ENCODE measurements at places on chromosomes 7 and 10.

DNA sequence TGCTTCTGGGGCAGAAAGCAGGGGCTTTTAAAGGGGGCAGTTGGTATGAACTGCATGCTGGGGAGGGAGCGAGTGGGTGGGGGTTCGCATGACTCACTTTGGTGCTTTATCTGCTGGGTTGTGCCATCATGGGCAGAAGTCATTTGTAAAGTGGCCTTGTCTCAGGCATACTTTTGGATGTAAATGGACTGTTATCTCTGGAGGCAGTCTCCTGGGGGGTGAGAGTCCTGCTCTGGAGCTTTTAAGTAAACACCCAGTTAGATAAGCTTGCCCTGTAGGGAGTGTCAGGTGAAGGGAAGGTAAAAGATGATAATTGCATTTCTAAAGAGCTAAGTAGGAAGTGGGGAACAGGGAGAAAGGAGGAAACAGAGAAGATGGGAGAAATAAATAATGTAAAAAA lies 1.6 kb upstream of the GSTO1 start:
- DNase-seq = no peak

DNA sequence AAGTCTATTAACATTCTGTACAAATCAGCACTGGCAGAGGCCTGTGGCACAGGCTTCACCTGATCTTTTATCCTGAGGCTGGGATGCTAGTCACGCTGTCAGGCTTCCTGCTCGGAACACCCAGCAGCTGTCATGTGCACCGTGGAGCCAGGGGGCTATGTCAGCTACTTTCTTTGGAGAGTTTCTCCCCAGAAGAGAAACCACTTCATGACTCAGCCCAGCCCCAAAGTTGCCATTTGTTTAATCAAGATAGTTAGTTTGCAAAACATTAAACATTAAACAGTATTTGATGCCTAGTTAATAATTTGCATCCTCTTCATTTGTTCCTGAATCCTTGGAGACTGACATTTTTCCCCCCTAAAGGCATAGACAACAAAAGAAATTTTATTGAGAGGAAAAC lies at the start of gene HABP2:
Gene HABP2, plus strand, starts transcription at position 353 of the 400 bp plus-strand sequence. CDS start 69 bp downstream, outside the sequence.
- no peak for DNase-seq

- DNase-seq = peak; percentile 75
Measured at GRCh38 chr7:100896732-100897608, 1.3 kb upstream of the ACHE start.

DNA sequence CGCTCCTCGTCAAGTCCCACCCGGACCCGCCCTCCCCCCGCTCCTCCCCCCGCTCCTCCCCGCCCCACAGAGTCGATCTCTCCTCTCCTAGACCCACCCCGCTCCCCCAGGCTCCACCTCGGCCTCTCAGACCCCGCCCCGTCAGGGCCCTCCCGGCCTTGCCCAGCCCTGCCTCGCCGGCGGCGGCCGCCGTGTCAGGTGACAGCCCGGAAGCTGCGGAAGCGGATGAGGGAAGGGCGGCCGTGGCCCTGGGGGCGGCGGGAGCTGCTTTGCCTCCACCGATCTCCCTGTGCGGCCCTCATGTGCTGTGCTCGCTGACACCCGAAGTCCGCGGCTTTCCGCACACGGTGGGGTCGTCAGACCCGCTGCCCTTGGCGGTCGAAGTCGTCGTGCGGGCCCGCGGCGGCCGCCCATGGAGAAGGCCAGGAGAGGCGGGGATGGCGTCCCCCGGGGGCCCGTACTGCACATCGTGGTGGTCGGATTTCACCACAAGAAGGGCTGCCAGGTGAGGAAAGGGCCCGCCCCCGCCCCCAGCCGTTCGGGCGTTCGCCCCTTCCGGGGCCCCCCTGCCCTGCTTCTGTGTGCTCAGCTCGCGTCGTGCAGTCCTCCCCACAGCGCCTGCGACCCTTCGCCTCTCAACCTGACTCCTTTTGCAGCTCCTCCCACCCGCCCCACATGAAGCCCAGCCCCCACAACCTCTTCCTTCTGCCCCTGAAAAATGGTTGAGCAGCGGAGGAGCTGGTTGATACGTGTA lies at the start of gene AVL9:
Gene AVL9, plus strand, starts transcription at position 192 of the 754 bp plus-strand sequence. Its CDS starts 221 bp downstream, at position 413.
- DNase-seq = peak; percentile 99

GRCh38 chr7:138235207-138235606 lies 158.9 kb downstream of the AKR1D1 start:
- no peak for DNase-seq

- DNase-seq = no peak
Measured at GRCh38 chr7:98624846-98625420, 7.8 kb downstream of the NPTX2 start.

GRCh38 chr7:78779788-78780187 lies 673.7 kb downstream of the MAGI2 start:
- no peak for DNase-seq

GRCh38 chr7:64774204-64774842 lies 19.9 kb upstream of the ZNF138 start:
- no peak for DNase-seq

- no peak for DNase-seq
Measured at GRCh38 chr10:126407831-126408230, 19.6 kb upstream of the ADAM12 start.

DNA sequence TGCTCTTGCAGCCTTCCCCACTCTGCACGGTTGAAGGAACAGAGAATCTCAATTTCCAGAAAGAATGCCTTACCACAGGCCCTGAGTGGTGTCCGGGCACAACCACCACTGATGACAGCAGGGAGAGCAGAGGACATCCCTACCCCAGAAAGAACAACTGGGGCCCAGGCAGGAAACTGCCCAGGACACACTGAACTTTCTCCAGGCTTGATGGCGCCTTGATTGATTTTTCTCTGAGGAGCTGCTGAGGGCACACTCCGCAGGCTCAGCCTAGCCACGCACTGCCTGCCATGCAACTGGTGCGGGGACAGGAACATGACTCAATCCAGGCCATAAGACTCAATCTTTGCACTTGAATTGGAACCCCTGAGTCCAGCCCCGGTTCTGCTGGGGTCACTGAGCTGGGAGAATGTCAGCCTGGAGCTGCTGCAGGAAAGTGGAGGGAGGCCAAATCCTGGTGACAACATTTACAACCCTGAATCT lies 5.9 kb downstream of the AKR1B1 start:
- no peak for DNase-seq

DNA sequence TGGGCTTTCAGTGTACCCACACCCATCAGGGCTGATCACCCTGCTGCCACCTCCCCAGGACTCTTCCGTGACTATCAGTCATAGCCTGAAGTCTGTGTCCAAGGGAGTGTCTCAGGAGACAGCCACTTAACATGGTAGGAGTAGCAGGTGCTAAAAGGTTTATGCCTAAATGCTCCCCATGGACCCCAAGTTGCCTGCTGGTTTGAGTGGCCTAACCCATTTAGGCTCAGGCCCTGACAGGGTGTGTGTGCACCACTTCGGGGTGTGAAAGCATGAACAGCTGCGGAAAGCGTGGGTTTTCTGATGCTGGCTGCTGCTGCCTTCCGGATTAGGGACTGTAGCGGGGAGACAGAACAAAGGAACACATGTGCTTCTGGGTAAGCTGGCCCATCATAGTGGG lies 93.2 kb upstream of the SAMD8 start:
- DNase-seq = no peak

DNA sequence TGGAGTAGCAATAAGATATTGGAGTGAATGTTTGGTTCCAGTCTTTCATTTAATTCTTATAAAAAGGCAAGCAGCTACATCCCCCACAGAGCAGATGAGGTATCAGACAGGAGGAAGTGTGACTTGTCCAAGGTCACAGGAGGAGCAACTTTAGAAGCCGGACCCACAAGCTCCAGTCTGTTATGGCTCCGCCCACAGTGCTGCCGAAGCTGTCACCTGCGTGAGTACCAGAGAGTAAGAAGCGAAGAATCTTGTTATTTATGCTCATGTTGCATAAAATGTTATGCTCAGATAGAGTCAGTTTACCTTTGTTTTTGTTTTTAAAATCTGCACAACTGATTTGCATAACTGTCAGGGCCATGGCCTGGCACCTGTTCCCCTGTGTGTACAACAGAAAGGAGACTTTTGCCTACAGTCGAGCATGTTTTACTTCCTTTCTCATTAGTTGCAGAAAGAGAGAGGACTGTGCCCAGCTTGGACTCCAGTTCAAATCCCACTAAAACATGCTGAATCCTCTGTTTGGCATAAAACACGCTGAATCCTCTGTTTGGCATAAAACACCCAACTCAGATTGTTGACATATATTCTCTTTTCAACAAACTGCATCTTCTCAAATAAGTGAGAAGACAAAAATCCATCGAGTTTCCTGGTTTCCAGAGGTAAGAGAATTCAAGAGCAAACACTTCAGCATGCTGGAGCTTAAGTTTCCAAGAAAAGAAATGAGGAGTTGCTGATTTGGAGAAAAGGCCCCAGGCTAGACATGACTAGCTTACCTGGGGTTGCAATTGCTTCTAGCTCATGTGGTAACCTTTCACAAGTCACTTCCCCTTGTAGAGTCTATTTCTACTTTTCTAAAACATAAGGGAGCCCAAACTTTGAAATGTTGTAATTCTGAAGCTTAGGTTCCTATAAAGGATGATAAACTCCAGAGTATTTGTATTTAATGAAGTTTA lies 409.8 kb upstream of the ZMIZ1 start:
- no peak for DNase-seq

DNA sequence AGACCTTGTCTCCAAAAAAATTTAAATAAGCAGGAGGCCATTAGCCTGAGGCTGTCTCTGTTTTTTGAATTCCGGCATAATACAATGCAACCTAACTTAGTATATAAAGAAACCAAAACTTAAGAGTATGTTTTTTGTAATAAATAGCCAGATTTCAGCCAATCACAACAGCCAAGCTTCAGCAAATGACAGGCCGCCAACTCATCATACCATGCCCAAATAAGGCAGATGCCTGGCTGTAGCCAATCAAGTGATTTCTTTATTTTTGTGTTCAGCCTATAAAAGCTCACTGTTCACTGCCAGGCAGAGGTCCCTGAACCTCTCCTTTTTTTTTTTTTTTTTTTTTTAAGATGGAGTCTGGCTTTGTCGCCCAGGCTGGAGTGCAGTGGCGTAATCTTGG lies 12.7 kb upstream of the PURB start:
- DNase-seq = no peak

GRCh38 chr10:49139028-49139845 lies 5.4 kb upstream of the FAM170B start:
- DNase-seq = no peak

DNA sequence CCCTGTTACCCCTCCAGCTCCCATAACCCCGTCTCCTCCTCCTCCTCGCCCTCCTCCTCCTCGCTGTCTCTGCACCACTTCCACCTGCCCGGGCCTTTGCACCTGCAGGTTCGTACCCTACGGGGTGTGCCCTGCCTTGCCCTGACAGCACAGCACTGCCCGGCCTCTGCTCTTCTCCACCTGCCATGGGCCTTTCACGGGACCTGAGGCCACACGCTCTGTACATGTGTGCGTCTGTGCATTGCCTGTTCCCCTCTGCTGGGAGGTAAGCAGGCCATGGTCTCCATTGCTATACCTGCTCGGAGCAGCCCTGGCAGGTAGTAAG lies 40.0 kb downstream of the MICALL2 start:
- no peak for DNase-seq

GRCh38 chr10:132105302-132105995 lies 39.7 kb downstream of the JAKMIP3 start:
- DNase-seq = no peak

DNA sequence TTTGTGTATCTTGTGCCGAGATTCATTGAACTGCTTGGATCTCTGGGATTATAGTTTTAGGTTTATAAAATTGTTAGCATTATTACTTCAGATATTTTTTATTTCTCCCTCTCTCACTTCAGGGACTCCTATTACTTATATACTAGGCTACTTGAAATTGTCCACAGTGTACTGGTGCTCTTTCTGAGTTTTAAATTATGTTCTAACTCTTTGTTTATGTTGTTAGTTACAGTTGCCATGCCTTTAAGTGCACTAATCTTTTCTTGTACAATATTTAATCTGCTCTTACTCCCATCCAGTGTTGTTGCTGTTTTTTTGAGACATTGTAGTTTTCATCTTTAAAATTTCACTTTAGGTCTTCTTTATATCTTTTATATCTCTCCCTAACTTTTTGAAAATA lies 13.1 kb downstream of the PLEKHS1 start:
- no peak for DNase-seq

DNA sequence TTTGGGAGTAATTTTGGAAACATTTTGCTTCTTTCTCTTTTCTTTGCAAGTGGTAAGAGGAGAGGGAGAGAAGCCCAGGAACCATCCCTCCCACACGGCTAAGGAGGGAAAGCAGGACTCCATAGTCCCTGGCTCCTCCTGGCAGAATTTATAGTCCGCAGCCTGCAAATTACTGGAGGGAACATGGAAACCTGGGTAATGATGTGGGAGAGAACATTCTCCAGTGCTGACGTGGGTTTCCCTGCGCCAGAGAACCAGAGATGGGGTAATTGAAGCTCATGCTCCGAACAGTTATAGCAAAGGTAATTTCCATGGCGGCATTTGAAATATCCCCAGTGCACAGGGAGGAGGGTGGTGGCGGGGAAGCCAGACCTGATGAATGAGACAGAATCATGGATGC lies 320.4 kb downstream of the RPS24 start:
- DNase-seq = no peak

DNA sequence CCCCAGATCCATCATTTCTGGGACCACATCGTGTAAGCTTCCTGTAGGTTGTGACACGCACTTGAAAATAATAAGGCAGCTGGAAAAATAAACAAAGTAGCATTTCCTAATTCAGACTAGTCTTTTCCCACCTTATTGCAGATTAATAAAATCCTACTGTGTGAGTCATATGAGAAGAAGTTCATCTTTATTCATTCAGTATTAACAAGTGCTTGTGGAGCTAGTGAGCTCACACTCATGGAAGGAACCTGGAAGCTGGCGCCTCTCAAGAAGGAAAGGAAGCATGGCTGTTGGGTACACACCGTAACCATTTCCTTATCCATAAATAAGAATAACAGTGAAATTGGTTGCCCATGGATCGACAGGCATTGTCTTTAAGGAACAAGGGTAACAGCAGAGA lies 152.6 kb upstream of the PFKP start:
- no peak for DNase-seq

DNA sequence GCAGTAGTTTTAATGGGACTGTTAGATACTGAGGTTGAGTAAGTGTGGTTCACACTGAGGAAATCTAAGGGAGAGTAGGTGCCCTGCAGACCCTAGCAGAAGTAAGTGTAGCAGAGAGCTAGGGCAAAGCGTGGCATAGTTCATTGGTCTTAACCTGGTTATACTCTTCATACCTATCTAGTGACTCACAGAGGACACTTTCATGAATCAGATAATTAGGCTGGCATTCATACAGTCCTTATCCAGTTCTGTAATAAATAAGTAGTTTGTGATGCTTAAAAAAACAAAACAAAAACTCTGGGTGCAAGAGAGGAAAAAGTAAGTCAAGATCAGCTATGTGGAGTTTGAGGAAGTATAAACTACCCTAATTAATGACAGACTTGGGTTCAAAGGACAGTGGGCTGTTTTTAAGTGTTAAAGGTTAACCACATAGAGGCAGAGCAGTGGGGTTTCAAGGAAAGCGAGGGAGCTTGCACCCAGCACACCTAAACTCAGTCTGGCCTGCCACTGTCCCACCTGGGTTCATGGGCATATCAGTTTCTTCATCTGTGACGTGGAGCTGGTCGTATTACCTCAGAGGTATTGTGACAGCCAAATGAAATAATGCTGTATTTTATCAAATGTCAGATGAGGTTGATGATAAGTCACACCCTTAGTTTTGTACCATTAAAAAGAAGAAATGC lies 27.1 kb downstream of the LMTK2 start:
- DNase-seq = no peak
